ENCODE measurements at places on chromosomes 7 and 10.

DNA sequence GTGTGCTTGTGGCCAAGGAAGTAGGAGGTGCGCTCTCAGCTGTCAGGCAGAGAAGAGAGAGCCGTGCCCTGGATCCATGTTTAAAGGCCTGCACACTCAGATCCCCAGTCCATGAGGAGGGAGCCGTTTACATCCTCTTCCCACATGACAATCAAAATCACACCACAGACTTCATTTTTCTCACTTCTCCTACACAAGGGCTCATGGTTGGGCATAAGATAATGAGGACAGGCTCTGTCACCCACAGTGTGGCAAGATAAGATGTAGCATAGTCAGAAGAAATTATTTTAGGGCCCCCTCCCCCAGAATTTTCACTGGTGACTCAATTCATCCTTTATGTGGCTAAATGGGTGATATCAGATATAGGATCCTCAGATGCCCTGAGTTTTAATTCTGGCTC lies 35.9 kb upstream of the INHBA start:
- DNase-seq = no peak

GRCh38 chr10:14687340-14687739 lies 87.4 kb downstream of the FAM107B start:
- DNase-seq = no peak

GRCh38 chr7:134593530-134594392 lies 44.9 kb downstream of the AKR1B15 start:
- no peak for DNase-seq

GRCh38 chr7:149459201-149459539 lies 1.7 kb downstream of the ZNF777 start:
- no peak for DNase-seq
